ENCODE measurements at places on chromosomes 4 and X. TPM values are rescaled to one million over a fixed set of nuclear protein-coding genes. Genes with fewer than 3 reads are reported as not detected.

SLC25A14 gene
- 15.7 TPM for total RNA-seq

CENPVL3 gene
- not detected for total RNA-seq

GRCh38 chrX:24513416-24513815, 48.3 kb downstream of the PDK3 start:
- peak; percentile 99 for ATAC-seq

GRCh38 chr4:4887426-4887825, 28.0 kb downstream of the MSX1 start:
- no peak for ATAC-seq

FRMD7 gene
- not detected for total RNA-seq

GRCh38 chr4:154560419-154560801, 2.4 kb upstream of the FGB start:
- ATAC-seq, result no peak

ETDA gene
- not detected for total RNA-seq

IL9R gene
- total RNA-seq, result 4.3 TPM

USP17L10 gene
- total RNA-seq, result not detected

Measured in activated T-helper 17 cell treated with anti-CD3 and anti-CD28 coated beads, Interleukin-2, amount 50 U/mL, for 72 hours (primary cell).